ENCODE measurements at places on chromosomes 5 and 9.

DNA sequence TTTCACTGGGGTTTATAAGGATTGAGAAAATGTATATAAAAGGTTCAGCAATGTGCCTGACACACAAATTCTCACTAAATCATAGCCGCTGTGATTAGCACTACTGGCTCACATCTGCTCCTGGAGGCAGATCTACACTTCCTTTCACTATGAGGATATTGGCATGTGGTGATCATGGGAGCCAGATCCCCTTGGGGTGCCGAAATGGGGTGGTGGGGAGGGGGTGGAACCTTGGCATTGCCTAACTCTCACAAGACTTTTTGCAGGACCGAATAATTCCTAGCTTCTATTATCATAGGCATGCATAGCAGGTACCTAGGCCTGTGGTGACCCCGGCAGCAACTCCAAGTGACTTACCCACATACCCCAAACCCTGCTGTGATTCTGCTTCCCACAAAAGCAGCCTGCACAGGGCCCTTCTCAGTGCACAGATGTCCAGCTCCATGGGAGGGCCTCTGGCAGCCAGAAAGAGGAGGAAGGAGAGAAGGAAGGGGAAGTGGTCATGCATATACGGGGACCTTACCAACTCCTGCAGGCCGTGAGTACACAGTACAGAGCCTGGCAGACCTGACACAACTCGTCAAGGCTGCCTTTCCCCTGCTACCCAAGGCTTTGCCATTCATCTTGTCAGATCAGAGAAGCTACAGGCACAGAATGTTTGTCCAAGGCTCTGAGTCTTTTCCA lies 61.3 kb upstream of the IQGAP2 start:
- no peak for DNase-seq

DNA sequence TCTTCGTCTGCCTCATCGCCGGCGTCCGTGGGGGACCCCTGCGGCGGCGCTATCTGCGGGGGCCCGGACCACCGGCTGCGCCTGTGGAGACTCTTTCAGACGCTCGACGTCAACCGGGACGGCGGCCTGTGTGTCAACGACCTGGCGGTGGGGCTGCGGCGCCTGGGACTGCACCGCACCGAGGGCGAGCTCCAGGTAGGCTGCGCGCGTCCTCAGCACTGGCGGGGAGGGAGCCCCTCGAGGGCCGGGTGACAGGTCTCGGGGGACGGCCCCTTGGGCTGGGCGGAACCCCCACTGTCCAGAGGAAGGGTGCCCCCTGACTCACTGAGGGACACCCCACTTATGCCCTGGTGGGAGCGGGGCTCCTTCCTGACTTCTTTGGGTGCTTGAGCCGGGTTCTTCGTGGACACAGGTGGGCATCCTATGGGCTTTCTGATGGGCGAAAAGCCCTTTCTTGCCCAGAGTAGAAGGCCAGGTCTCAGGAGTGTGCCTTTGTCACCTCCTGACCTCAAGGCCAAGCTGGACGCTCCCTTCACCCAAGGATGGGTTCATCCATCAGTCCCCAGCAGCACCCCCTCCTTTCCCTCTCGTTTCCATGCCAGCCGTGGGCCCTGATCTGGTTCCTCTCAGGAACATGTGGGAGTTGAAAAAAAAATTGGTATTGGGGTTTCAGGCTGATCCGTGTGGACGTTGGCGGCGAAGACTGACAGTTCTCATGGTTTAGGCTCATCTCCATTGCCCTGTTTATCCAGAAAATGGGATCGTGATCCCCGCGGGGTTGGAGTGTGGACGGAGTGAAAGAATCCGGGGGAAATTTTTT lies 564 bp downstream of the SLC25A25 start:
- no peak for DNase-seq

- no peak for DNase-seq
Measured at GRCh38 chr5:38871058-38871605, 25.3 kb downstream of the OSMR start.

DNA sequence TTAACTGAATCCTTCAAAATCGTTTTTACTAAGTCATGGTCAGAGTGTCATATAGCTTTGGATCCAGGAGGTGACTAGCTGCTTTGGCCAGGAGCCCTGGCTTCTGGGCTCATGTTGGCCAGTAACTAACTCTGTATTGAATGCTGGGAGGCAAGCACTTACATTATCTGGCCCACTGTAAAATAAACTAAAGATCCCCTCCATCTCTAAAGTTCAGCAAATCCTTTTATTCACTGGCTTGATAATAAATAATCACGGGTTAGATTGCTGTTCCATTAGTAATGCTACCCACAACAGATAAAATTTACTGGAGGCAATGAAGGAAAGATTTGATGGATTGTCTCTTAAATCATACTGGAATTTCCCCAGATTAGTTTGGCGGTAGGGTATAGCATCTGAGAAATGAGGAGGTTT lies 382.2 kb upstream of the TLE4 start:
- no peak for DNase-seq

DNA sequence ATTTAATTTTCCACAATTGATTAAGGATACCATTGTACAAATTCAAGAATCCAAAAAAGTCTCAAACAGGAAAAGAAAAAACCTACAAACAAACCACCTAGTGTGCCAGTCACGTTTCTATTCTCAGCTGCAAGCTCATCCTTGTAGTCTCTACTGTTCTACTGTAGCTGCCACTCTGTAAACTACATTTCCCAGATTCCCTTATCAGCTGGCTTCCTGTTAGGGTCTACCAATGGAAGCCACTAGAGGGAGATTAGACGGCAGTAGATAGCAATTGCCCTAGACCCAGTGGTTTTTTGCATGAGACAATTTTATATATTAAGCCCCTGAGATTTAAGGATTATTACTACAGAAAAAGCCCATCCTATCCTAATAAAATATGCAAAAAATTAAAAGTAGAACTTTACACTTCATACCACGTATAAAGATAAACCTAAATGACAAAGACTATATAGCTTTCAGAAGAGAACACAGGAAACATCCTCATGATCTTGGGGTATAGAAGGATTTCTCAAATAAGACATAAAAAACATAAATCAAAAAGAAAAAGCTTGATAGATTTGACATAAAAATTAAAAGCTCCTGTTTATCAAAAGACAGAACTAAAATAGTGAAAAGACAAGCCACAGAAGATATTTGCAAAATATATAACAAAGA lies 37.4 kb downstream of the P4HA2 start:
- peak; percentile 62 for DNase-seq

DNA sequence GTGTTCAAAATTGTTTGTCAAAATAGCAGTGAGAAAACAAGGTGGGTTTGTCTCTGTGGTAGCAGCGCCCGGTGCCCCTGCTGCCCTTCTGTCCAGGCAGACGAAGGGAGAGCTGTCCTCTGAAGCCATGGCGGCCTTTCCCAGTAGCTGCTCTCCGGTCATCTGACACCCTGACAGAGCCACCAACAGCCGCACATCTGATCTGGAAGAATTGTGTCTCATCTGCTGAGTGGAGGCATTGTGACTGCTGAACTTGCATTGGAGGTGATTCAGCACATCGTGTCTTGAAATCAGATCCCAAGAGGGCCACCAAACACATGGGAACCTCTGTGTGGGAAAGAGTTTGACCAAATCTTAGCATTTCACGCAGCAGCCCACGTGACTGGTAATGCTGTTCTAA lies 337.6 kb upstream of the IRX1 start:
- no peak for DNase-seq

DNA sequence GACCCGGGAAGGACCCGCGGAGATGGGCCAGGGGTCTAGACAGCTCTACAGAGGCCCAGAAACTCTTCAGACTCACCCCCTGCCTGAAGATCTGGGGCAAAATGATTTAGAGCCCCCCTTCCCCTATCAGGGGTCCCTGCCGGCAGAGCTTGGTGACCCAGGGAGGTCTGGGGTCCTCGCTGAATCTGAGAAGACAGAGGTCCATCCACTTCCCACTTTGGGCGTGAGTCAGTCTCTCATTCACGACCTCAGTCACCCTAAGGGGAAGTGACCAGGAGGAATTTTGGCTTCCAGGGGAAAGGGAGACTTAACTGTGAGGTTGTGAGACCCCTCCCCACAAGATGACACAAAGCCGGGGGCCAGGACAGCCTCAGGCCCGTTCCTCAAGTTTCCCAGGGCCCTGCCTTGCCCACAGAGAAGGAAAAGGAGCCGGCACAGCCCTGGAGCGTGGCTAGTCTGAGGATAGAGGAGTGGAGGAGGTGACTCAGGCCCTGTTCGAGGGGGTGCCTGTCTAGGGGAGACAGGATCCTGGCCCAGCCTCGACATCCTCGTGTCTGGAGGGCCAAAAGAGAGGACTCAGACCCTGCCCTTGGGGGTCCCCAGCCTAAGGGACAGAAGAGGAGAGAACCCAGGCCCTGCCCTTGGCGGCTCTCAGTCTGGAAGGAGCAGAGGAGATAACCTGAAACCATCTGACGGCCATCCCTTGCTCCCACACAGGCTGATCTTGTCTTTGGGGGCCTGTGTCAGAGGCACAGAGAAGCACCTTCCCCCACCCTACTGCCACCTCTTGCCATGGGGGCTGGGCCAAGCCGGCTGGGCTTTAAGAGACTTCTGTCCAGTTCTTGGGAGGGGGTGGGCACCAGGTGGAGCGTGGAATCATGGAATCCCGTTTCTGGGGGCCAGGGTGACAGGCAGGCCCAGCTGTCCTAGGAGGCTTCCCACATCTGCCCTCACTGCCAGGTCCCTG lies 889 bp downstream of the PDLIM4 start:
- no peak for DNase-seq

GRCh38 chr5:17401470-17402288 lies 96.4 kb upstream of the TAF11L2 start:
- no peak for DNase-seq

DNA sequence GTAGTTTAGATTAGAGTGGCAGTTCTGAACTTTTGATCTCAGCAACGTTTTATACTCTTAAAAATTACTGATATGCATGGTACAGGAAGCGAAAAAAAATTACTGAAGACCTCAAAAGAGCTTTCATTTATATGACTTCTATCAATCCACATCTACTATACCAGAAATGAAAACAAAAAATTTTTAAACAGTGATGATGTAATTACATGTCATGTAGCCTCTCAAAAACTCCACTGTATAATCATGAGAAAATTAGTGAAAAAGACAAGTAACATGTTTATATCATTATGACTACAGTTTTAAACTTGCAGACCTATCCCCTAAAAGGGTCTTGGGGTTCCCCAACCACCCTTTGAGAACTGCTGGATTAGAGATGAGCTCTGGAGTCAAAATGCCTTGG lies 9.3 kb downstream of the DNAJC18 start:
- DNase-seq = no peak

GRCh38 chr5:32207355-32207634 lies 33.2 kb upstream of the GOLPH3 start:
- DNase-seq = no peak

DNA sequence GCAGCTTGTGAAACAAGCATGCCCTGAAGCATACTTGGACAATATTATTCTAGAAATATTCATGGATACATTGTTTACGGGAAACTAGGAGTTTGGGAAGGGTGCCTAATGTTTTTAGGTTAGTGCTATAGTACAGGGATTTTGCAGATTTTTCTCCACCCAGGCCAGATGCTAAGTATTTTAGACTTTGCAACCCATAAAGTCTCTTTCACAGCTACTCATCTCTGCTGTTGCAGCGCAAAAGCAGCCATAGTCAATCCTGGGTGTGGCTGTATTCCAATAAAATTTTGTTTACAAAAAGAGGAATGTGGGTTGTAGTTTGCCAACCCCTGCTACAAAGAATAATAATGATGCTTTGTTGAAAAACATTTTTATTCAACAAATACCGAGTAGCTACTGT lies 106.2 kb downstream of the CEMIP2 start:
- no peak for DNase-seq

- no peak for DNase-seq
Measured at GRCh38 chr5:147989239-147989638, 74.5 kb upstream of the SPINK5 start.

DNA sequence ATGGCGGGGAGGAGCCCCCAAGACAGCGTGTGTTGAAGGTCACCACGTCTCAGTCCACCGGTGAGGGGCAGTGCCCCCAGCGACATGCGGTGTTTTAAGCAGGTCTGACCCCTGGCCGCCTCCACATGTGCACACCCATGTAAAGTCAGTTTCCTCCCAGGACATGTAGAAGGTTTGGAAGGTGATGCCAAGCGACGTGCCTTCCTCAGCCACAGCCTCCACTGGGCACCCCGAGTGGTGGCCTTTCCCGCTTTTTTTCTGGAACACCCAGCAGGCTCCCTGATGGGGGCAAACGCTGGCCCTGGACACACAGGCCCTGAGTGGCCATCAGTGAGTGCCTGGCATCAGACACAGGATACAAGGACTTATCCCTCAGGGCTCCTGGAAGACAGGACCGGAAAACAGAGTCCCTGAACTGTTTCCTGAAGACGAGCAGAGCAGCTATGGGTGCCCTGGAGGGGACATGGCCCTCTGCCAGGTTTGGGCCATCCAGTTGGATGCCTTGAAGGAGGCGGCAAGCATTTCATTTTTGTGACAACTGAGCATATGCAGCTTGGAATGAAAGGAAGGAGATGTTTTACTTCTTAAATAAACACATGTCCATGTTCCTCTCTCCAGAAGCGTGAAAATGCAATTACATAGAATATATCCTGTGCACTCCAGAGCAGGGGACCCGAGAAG lies 275.8 kb upstream of the IRX2 start:
- DNase-seq = no peak

DNA sequence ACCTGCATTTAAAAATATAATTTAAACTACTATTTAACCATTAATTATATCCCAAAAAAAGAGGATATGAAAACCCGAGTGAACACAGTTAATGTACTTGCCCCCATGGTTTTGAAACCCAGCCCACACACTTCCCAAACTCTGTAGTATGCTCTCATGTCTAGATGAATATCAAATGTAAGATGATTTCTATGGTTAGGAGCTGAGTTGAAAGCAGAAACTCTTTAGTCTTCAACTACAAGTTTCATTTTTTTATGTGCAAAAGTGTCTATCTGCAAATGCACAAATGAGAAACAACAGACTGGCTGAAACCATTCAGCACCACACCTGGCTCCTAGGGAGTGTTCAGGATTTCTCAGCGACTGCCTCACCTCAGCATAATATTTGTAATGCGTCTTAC lies 183.3 kb downstream of the SEMA5A start:
- DNase-seq = no peak

- DNase-seq = peak; percentile 48
Measured at GRCh38 chr5:157575381-157576020, at the start of gene ADAM19. TSS of gene ADAM19 (minus strand) at chr5:157575775. CDS start at chr5:157575696, 79 bp downstream.

- no peak for DNase-seq
Measured at GRCh38 chr9:127393645-127394044, 3.3 kb upstream of the SLC2A8 start.

DNA sequence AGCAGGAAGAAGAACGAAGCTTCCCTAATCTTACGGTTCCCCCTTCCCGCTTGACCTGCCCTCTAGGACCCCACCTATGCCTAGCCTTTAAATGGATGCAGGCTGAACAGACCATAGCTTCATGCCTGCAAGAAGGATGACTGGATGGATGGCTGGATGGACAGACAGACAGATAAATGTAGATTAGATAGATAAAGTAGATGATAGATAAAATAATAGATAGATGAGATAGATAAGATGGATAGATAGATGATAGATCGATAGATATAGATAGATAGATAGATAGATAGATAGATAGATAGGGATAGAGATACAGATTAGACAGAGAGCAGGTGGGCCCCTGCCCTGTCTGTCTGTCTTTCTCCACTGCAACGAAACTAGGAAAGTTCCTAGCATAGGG lies 72.0 kb downstream of the GPR21 start:
- DNase-seq = no peak
